GM12878 (cell line): ENCODE measurements at places on chromosomes 5 and 9. TPM values are rescaled to one million over a fixed set of nuclear protein-coding genes. Genes with fewer than 3 reads are reported as not detected.

Gene DNAH5
- total RNA-seq, result under 0.01 TPM in 1 of 2 replicates, not detected in the other

Gene ZNF608
- 0.77 and 0.87 TPM in 2 replicates for total RNA-seq

Gene MSMP
- 1.1 and 2.4 TPM in 2 replicates for total RNA-seq

Gene CSNK1A1
- total RNA-seq, result 138 and 143 TPM in 2 replicates

Gene ANKRD55
- total RNA-seq, result not detected in 2 replicates

DNA sequence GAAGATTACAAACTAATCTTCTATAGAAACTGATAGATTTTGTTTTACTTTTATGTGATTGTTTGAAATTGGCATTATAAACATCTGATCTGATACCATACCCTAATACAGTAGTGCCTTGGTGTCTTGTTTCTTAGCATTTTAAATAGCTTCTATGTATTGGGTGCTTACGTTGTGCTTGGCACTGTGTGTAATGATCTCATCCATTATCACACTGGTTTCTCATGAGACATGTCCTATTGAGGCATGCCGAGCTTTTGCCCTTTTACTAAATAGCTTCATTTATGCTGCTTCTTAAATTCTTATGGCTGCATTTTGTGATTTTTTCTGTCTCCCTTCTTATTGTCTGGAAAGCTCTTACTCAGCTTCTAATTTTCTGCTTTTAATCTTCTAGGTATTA is 48.2 kb upstream of the TLR4 start:
- no peaks in the 10 kb centered on the region for H3K36me3 ChIP-seq
- no peak overlapping the region for H3K4me3 ChIP-seq
- H3K4me1 ChIP-seq, result no peaks in the 10 kb centered on the region
- H3K27me3 ChIP-seq, result no peaks in the 10 kb centered on the region
- DNase-seq, result no peak

DNA sequence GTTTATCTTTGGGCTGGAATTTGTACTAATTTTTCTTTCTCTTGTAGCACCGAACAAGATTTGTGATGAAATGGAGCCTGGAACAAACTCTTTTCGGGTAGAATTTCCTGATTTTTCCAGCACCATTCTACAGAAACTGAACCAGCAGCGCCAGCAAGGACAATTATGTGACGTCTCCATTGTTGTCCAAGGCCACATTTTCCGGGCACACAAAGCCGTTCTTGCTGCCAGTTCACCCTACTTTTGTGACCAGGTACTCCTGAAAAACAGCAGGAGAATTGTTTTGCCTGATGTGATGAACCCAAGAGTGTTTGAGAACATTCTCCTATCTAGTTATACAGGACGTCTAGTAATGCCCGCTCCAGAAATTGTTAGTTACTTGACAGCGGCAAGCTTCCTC is 27.6 kb downstream of the ZBTB43 start:
- peaks cover 7% of the 10 kb centered on the region for H3K36me3 ChIP-seq
- no peaks in the 10 kb centered on the region for H3K27me3 ChIP-seq
- H3K4me1 ChIP-seq, result peaks cover 36% of the 10 kb centered on the region
- H3K4me3 ChIP-seq, result no peak overlapping the region
- DNase-seq, result no peak

DNA sequence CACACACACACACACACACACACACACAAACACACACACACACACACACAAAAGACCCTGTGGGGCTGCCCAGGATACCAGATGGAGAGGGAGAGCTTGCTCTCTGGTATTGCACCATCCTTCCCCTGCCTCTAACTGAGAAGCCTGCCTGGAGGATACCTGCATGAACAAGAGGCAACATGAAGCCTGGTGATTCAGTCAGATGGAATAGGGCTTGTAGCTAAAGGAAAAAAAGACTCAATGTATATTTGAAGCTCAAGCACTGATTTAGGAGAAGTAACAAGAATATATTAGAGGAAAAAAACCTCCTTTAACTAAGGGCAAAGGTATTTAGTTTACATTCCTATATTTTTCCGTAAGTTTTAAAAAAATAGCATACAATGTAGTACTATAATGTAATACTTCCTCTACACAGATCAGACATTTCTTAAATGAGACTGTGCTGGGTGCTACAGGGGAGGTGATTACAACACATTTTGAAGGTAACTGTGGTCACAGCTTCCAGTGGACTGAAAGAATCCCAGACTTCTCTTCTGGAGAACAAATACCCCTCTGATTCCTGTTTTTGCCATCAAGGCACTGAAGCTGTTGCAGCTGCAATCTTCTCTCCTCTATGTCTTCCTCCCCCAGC is 169.3 kb downstream of the DCP2 start:
- H3K4me3 ChIP-seq, result no peak overlapping the region
- no peak for DNase-seq
- H3K27me3 ChIP-seq, result no peaks in the 10 kb centered on the region; the same call in 1 of the 2 replicates
- no peak overlapping the region for H3K27ac ChIP-seq

- no peaks in the 10 kb centered on the region for H3K36me3 ChIP-seq
- H3K4me1 ChIP-seq, result peaks cover 6% of the 10 kb centered on the region
- H3K27ac ChIP-seq, result no peak overlapping the region
- H3K27me3 ChIP-seq, result peaks cover 6% of the 10 kb centered on the region
- DNase-seq, result no peak
- H3K4me3 ChIP-seq, result no peak overlapping the region
These were observed 873 bp downstream of the C9orf50 start for GRCh38 chr9:129619787-129620668.

- no peaks in the 10 kb centered on the region for H3K27me3 ChIP-seq
- no peak overlapping the region for H3K27ac ChIP-seq
- H3K4me1 ChIP-seq, result no peaks in the 10 kb centered on the region
- peaks cover 5% of the 10 kb centered on the region; the same call in 1 of the 2 replicates for H3K36me3 ChIP-seq
These were observed 184.8 kb downstream of the PBX3 start for GRCh38 chr9:125932012-125932411.

DNA sequence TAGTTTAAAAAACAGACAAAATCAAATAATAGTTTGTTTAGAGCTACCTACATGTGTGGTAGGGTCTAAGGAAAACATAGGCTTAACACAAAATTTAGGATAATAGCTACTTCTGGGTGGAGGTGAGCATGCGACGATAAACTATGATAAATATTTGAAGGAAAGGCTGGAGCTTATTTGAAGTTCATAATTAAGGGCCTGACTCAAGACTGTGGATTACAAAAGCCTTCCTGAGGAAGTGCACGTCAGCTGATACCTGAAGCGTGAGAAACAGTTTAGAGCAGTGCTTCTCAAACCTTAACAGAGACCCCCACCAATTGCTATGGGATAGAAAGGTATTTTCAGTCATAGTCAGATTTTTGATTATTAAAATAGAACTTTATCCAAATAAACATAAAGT is 20.4 kb upstream of the UBLCP1 start:
- no peaks in the 10 kb centered on the region for H3K4me1 ChIP-seq
- H3K27me3 ChIP-seq, result no peaks in the 10 kb centered on the region
- no peak overlapping the region for H3K27ac ChIP-seq
- no peaks in the 10 kb centered on the region for H3K36me3 ChIP-seq

DNA sequence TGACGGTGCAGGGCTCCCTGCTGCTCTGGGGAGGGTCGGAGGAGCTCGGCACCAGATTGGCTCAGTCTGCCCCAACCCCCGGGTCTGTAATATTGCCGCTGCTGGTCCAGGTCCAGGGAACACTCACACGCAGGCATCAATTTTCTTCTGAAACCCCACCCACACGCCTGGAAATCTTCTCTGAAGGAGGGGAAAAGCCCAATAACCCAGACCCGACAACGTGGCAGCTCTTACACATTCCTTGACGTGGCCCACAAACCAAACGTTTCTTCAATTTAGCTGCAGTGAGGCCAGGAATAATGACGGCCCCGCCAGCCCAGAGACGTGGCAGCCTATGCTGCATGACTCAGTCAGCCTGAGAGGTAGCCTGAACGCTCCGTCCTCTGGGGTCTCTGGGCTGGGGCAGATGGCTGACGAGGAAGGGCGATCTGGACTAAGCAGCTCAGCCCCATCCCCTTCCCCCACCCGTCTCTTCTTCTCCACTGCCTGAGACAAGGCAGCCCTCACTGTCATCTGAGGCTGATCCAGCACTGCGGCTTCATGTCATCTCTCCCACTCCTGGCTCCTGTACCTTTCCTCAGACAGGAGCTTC is 9.9 kb upstream of the SPARC start:
- no peaks in the 10 kb centered on the region for H3K36me3 ChIP-seq
- DNase-seq, result no peak

DNA sequence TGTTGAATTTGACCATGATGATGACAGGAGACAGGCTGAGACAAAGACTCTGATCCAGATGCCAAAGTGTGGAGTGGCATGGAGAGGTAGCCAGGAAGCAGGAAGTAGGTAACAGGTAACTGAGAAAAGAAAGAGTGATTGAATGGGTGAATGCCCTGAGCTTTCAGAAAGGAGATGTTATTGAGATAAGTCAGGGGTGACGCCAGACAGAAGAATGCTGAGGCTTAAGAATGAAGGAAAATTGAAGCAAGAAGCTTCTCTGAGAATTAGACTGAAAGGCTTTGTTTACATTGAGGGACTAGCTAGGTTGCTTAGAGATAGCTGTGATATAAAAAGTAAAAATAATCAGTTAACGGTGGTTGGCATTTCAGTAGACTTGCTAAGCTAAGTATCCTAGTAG is 165.7 kb downstream of the PSAT1 start:
- no peak overlapping the region for H3K4me3 ChIP-seq
- no peaks in the 10 kb centered on the region for H3K27me3 ChIP-seq
- H3K36me3 ChIP-seq, result no peaks in the 10 kb centered on the region
- H3K27ac ChIP-seq, result no peak overlapping the region

- no peaks in the 10 kb centered on the region for H3K36me3 ChIP-seq
- no peak for DNase-seq
- no peak overlapping the region for H3K27ac ChIP-seq
- no peaks in the 10 kb centered on the region for H3K4me1 ChIP-seq
These were observed 166.1 kb downstream of the SLC28A3 start for GRCh38 chr9:84174486-84174885.

GRCh38 chr5:151224372-151224771 is 480 bp upstream of the CCDC69 start:
- DNase-seq, result no peak
- H3K4me1 ChIP-seq, result peaks cover 24% of the 10 kb centered on the region
- H3K4me3 ChIP-seq, result peak overlapping the region; percentile 97; the same call in 1 of the 2 replicates
- H3K27me3 ChIP-seq, result no peaks in the 10 kb centered on the region

- peak; percentile 12 for DNase-seq
- H3K27me3 ChIP-seq, result no peaks in the 10 kb centered on the region
- peak overlapping the region; percentile 85 for H3K4me3 ChIP-seq
- H3K36me3 ChIP-seq, result no peaks in the 10 kb centered on the region
- H3K4me1 ChIP-seq, result peaks cover 3% of the 10 kb centered on the region; the same call in 1 of the 2 replicates
These were observed 652 bp upstream of the TMEM161B start for GRCh38 chr5:88269222-88269771.

DNA sequence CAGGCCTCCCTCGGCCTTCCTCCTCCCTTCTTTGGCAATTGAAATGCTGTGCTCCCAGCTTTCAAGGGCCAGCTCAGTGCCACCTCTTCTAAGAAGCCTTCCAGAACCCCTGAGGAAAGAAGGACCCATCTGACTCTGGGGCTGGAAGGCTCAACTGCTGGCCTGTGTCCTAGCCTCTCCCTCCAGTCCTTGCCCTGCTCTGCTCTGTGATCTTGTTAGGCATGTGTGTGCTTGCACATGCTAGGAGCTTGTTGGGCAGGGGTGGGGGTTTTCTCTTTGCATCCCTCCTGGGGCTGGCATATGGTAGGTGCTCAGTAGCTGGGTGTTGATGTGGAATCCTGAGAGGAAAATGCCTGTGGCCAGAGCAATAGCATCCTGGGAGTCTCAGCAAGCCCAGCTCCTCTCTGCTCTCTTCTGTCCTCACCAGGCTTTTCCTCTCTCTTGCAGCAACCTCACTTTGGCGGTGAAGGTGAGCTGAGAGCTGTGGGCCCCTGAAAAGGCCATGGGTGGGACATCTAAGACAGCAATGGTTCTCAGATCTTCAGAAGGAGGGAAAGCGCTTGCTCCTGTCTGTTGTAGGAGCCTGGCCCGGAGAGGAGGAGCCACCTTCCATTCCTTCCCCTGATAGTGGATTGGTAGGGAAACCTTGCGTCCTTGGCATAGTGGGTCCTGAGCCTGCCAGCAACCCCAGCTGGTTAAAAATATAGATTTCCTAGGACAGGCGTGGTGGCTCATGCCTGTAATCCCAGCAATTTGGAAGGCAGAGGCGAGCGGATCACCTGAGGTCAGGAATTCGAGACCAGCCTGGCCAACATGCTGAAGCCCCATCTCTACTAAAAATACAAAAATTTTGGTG is 9.9 kb downstream of the DOLK start:
- H3K27ac ChIP-seq, result no peak overlapping the region
- no peak for DNase-seq
- H3K4me1 ChIP-seq, result no peaks in the 10 kb centered on the region
- no peaks in the 10 kb centered on the region for H3K36me3 ChIP-seq
- H3K4me3 ChIP-seq, result no peak overlapping the region

DNA sequence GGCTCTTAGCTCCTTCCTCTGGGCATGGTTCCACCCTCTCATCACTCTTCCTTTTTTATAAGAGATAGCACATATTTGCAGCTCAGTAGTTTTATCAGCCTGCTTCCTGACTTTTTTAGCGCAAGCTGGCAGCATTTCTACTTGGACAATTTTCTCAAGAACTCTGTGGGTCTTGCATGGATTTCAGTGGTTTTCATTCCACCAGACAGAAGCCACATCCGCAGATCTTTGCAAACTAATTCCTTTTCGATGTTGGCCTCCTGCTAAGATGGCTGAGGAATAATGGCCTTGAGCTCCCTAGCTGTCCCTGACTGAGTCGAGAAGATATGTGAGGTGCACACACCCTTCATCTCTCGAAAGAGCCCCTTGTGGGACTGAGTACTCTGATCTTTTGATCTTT is 49.5 kb downstream of the GALNT12 start:
- no peaks in the 10 kb centered on the region for H3K4me1 ChIP-seq
- H3K4me3 ChIP-seq, result no peak overlapping the region
- H3K36me3 ChIP-seq, result no peaks in the 10 kb centered on the region
- no peak for DNase-seq
